A549 treated with GW870086 at 1 μM for 4 hours (cell line): ENCODE measurements at places on chromosomes 6 and 20. TPM values are rescaled to one million over a fixed set of nuclear protein-coding genes. Genes with fewer than 3 reads are reported as not detected.

MEP1A gene
- total RNA-seq = not detected in 5 replicates

HLA-DRA gene
- total RNA-seq = not detected in 5 replicates

CDSN gene
- total RNA-seq = not detected in 5 replicates

FAM162B gene
- not detected in 5 replicates for total RNA-seq

PPP1R14C gene
- total RNA-seq = 1.5 to 1.9 TPM (median 1.6 TPM) in 5 replicates

TFAP2D gene
- not detected in 5 replicates for total RNA-seq

CAGE1 gene
- 0.20 TPM in 1 of 5 replicates, not detected in the others for total RNA-seq

FAM184A gene
- total RNA-seq = not detected in 5 replicates

GSTA2 gene
- not detected in 5 replicates for total RNA-seq

CALHM6 gene
- 0.34 TPM in 1 of 5 replicates, not detected in the others for total RNA-seq

ESF1 gene
- 19.4 to 26.9 TPM (median 22.7 TPM) in 5 replicates for total RNA-seq

TP53INP2 gene
- 6.8 to 8.8 TPM (median 7.3 TPM) in 5 replicates for total RNA-seq

C6orf58 gene
- total RNA-seq = 0.24 to 0.25 TPM in 2 of 5 replicates, not detected in the others

FOXQ1 gene
- 3.9 to 6.7 TPM (median 5.8 TPM) in 5 replicates for total RNA-seq

PREX1 gene
- total RNA-seq = 10.7 to 13.0 TPM (median 12.3 TPM) in 5 replicates

ZBP1 gene
- 0.13 TPM in 1 of 5 replicates, not detected in the others for total RNA-seq

EYS gene
- total RNA-seq = 0.02 to 0.23 TPM (median 0.11 TPM) in 4 of 5 replicates, not detected in the other

CLDN20 gene
- total RNA-seq = not detected in 5 replicates

CLPSL1 gene
- total RNA-seq = not detected in 5 replicates

NFKBIL1 gene
- total RNA-seq = 10.4 to 11.2 TPM (median 11.1 TPM) in 5 replicates

METTL24 gene
- total RNA-seq = not detected in 5 replicates

PGC gene
- total RNA-seq = not detected in 5 replicates

CHRNA4 gene
- total RNA-seq = 0.27 to 0.45 TPM (median 0.38 TPM) in 5 replicates
